ENCODE measurements at places on chromosomes 7 and 10. TPM values are rescaled to one million over a fixed set of nuclear protein-coding genes. Genes with fewer than 3 reads are reported as not detected.

The NEURL1 gene
- total RNA-seq = 1.3 TPM

The WDFY4 gene
- 0.29 TPM for total RNA-seq

The HTR5A gene
- total RNA-seq = not detected

The CCSER2 gene
- 78.0 TPM for total RNA-seq

The FGL2 gene
- not detected for total RNA-seq

The PRKCQ gene
- 53.0 TPM for total RNA-seq
